ENCODE measurements at places on chromosomes 12 and 14. TPM values are rescaled to one million over a fixed set of nuclear protein-coding genes. Genes with fewer than 3 reads are reported as not detected.

Gene LRIG3
- 23.8 TPM for polyA plus RNA-seq

Gene GPR162
- polyA plus RNA-seq: 16.8 TPM

Gene ARHGAP5
- 38.6 TPM for polyA plus RNA-seq

DNA sequence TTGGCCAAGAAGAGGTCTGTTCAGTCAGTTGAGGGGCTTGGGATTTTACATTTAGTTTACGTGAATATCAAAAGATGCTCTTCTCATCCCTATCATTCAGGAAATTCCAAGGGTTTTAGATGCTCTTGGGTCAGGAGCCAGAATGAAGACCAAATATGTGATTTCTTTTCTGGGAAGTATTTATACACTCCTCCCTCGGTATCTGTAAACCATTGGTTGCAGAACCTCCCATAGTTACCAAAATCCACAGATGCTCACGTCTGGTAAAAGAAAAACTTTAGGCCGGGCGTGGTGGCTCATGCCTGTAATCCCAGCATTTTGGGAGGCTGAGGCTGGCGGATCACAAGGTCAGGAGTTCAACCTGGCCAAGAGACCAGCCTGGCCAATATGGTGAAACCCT lies 75.9 kb downstream of the TNFAIP2 start:
- DNase-seq: no peak

Gene ACRBP
- polyA plus RNA-seq: 2.0 TPM

All from forelimb muscle (tissue), 1 donor.